CD4-positive, alpha-beta memory T cell (primary cell): ENCODE measurements at places on chromosomes 6 and 20. TPM values are rescaled to one million over a fixed set of nuclear protein-coding genes. Genes with fewer than 3 reads are reported as not detected.

DNA sequence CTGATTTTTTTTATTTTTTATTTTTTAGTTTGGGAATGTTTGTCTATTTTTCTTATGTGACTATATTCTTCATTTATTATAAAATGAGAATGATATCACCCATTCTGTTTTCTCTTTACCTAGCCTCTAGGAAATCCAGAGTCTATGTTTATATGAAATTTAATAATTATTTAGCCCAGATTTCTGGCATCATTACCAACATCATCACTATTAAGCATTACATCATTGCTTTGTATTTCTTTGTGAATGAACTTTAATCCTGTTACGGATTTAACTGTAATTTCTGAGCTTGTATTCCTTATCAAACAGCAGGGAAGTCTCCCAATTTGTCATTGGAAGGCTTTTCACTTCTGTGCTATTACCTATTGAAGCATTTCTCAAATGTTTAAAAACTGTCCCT is 72.7 kb upstream of the NOX3 start:
- no peak overlapping the region for H3K27ac ChIP-seq
- H3K27me3 ChIP-seq, result no peaks in the 10 kb centered on the region
- no peak overlapping the region for H3K4me3 ChIP-seq
- H3K36me3 ChIP-seq, result no peaks in the 10 kb centered on the region
- no peaks in the 10 kb centered on the region for H3K4me1 ChIP-seq

Gene ABHD16B
- not detected for total RNA-seq

GRCh38 chr6:79372757-79373156 is 138.3 kb upstream of the HMGN3 start:
- no peaks in the 10 kb centered on the region for H3K36me3 ChIP-seq
- no peak for DNase-seq
- no peaks in the 10 kb centered on the region for H3K4me1 ChIP-seq
- H3K27me3 ChIP-seq, result no peaks in the 10 kb centered on the region
- no peak overlapping the region for H3K27ac ChIP-seq

DNA sequence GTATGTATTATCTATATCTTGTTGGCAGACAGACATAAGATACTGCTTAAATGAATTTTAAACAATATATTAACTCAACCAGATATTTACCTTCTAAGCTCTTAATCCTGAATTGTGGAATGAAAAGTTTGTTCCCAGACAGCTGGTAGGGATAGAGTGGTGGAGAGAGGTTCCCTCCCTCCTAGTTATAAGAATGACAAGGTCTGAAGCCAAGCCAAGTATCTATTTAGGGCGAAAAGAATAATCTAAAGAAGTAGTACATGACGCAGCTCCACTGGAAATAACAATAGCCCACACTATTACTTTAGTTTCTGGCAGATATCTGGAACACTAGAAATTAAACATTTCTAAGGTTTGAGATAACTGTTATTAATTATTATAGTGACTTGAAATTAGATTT is 104.3 kb downstream of the AHI1 start:
- no peaks in the 10 kb centered on the region for H3K4me1 ChIP-seq
- no peaks in the 10 kb centered on the region for H3K27me3 ChIP-seq
- H3K4me3 ChIP-seq, result no peak overlapping the region
- no peaks in the 10 kb centered on the region for H3K36me3 ChIP-seq

GRCh38 chr6:157518397-157519250 is 137.6 kb downstream of the ZDHHC14 start:
- DNase-seq, result no peak
- no peaks in the 10 kb centered on the region for H3K4me1 ChIP-seq
- H3K36me3 ChIP-seq, result no peaks in the 10 kb centered on the region
- no peaks in the 10 kb centered on the region for H3K27me3 ChIP-seq
- no peak overlapping the region for H3K4me3 ChIP-seq
